ENCODE measurements at places on chromosomes 6 and 20. TPM values are rescaled to one million over a fixed set of nuclear protein-coding genes. Genes with fewer than 3 reads are reported as not detected.

Gene DSE
- total RNA-seq: 17.7 TPM

Gene CTSA
- 104 TPM for total RNA-seq

Gene ATP9A
- 13.0 TPM for total RNA-seq

Gene SLPI
- total RNA-seq: 14.6 TPM

Gene RAD21L1
- not detected for total RNA-seq

Gene OPN5
- total RNA-seq: not detected

Gene HLA-DPB1
- not detected for total RNA-seq

Gene ZSCAN16
- total RNA-seq: 4.3 TPM

Gene OVOL2
- total RNA-seq: 0.38 TPM

Gene PROKR2
- total RNA-seq: not detected

Gene LTA
- not detected for total RNA-seq

Gene PRDM13
- 1.1 TPM for total RNA-seq

Gene CENPW
- 42.2 TPM for total RNA-seq

Gene PAX1
- not detected for total RNA-seq

Gene GRIK2
- 0.22 TPM for total RNA-seq

Gene PTPRK
- 18.5 TPM for total RNA-seq

Gene C20orf141
- not detected for total RNA-seq

Gene CTCFL
- total RNA-seq: not detected

Gene NDUFAF4
- 50.5 TPM for total RNA-seq

Gene ECT2L
- total RNA-seq: not detected

Gene HLA-E
- 65.5 TPM for total RNA-seq

Gene SNAP25
- total RNA-seq: 16.8 TPM

Gene ADGB
- not detected for total RNA-seq

Gene XKR7
- not detected for total RNA-seq

Gene AK9
- 1.5 TPM for total RNA-seq

Gene GUCA1A
- not detected for total RNA-seq

Gene OTOR
- not detected for total RNA-seq

Gene SLC22A2
- not detected for total RNA-seq

Gene FAM83B
- 0.07 TPM for total RNA-seq

Gene CST5
- not detected for total RNA-seq

Data from A549 treated with CpdA at 1 μM for 4 hours (cell line).